ENCODE measurements at places on chromosomes 11 and 22. TPM values are rescaled to one million over a fixed set of nuclear protein-coding genes. Genes with fewer than 3 reads are reported as not detected.

The OR4S1 gene
- not detected for total RNA-seq

The MRGPRX4 gene
- 1.2 TPM for total RNA-seq

The VPREB1 gene
- not detected for total RNA-seq

The TMEM191C gene
- total RNA-seq: 1.5 TPM
